ENCODE measurements at places on chromosomes 5 and 9.

GRCh38 chr5:176575066-176575465, 25.9 kb downstream of the CDHR2 start:
- DNase-seq = no peak

DNA sequence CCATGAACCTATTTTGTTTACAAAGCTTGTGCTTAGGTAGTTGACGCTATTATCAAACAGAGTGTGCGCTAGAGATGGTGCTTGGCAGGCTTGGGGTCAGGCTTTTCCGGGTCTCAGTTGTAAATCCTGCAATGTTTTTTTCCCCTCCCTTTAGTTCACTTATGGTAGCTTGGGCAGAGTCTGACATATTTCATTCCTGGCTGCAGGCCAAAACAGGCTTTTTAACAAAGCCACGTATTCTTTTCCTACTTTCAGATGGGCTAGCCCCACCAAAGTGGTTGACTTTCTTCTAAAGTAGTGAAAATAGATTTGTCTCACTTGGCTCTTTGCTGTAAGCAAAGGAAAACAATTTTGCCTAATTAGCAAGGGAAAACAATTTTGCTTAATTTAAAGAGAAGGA, 58.0 kb upstream of the FBN2 start:
- no peak for DNase-seq

- no peak for DNase-seq
These were observed 72.8 kb downstream of the OTULIN start for GRCh38 chr5:14737291-14737690.

- no peak for DNase-seq
These were observed 202.9 kb upstream of the PANK3 start for GRCh38 chr5:168781941-168782571.
